NCI-H1092 (cell line): ENCODE measurements at places on chromosomes 12 and 14.

DNA sequence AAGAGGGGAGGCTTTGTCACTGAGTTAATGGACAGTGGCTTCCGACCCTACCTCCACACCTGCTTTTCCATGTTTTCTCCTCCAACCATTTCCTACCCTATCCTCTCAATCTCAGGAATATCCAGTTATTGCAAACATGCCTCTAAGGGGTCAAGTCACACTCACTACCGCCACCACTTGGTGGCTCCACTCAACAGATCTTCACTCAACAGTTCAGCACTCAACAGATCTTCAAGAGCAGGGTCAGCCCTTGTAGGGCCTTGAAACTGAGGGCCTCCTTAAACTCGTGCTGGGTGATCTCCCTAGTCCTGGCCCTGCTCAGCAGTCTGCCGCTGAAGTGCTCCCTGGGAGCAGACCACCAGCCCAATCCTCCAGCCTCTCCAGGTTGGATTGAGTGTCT lies 14.2 kb downstream of the ZNF641 start:
- no peak for DNase-seq

GRCh38 chr12:125131958-125132357 lies 66.7 kb downstream of the AACS start:
- DNase-seq, result no peak

GRCh38 chr14:74965486-74966153 lies 10.2 kb upstream of the PGF start:
- no peak for DNase-seq

GRCh38 chr12:95089462-95089861 lies 16.0 kb upstream of the NR2C1 start:
- DNase-seq, result no peak

DNA sequence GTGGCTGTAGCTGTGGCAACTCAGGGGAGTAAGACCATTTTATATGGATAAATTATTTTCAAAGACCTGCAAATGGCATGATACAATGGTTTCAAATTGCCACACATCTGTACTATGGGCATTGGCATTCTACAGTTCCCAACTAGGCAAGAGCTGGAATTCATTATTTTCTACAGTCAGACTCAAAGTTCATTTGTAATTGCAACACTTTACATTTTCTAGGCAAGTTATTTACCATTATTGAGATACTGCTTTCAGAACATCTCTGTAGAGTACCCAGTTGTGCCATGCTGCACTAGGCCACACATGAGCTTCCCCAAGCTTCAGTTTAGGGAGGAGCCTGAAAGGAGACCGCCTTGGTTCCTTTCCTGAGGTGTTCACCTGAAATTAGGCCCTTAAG lies 8.0 kb upstream of the ATG14 start:
- no peak for DNase-seq

GRCh38 chr12:22037947-22038346 lies 8.1 kb upstream of the CMAS start:
- DNase-seq, result no peak

GRCh38 chr12:69331909-69332684 lies 16.1 kb upstream of the LYZ start:
- no peak for DNase-seq

GRCh38 chr14:59334253-59334652 lies 130.9 kb downstream of the GPR135 start:
- DNase-seq, result no peak

DNA sequence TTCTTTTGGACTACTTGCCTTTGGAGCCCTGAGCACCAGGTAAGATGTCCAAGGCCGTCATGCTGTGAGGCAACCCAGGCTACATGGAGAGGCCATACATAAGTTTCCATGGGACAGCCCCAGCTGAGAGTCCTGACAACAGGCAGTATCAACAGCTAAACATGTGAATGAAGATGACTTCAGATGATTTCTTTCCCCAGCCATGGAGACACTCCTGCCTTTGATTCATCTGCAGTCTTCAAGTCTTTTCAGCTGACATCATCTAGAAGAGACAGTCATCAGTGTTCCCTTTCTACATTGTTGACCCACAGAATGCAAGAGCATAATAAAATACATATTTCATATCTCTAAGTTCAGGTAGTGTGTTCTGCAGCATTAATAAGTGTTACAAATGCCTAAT lies 398.7 kb downstream of the BTG1 start:
- DNase-seq, result no peak
